ENCODE measurements at places on chromosomes 12 and 14.

DNA sequence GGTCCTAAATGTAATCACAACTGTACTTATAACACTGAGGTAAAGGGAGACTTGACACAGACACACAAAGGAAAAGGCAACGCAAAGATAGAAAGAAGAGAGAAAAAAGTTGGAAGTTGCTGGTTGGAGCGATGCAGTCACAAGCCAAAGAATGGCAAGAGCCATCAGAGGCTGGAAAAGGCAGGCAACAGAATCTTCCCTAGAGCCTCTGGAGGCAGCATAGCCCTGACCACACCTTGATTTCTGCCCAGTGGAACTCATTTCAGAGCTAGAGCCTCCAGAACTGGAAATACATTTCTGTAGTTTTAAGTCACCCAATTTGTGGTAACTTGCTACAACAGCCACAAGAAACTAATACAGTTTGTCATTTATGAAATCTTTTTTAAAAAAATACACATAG lies 89.2 kb downstream of the PUS7L start:
- DNase-seq = no peak

- peak; percentile 90 for DNase-seq
These were observed 106.5 kb upstream of the PRKD1 start for GRCh38 chr14:30034152-30034551.

DNA sequence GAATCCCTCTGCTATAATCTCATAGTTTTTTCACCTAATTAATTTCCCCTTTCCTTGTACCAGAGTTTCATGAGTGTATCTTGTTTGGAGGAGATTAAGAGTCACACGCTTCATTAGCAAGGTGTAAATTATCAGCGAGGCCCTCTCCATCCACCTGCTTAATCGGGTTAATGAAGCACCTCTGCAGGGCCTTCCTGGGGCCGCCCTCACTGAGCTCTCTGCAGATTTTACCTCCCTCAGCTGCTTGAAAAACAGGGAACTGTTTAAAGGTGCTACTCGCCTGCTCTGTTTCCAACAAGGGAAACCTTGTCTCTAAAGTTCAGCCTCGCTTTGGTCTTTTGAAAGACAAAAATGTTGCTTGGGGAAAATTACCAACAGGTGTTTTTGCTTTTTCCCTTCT lies 35.8 kb downstream of the OTX2 start:
- DNase-seq = no peak

DNA sequence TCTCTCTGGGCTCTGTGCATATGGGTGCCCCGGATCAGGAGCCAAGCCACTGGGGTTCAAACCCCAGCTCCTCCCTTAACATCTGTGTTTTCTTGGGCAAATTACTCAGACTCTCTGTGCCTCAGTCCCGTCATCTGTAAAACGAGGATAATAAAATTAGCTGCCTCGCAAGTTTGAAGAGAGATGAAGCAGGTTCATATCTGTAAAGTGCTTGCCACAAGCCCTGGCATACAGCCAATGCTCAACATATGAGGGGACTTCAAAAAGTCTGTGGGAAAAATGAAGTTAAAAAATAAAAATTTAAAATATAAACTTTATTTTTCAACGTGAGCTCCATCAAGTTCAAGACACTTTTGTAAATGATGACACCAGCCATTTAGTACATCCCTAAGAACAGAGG lies 276.7 kb downstream of the FOXN3 start:
- DNase-seq = peak; percentile 18

- DNase-seq = no peak
These were observed 313.1 kb downstream of the SLC6A15 start for GRCh38 chr12:84599539-84599938.

All from NCI-H1105 (cell line).